ENCODE measurements at places on chromosomes 1 and 21.

- H3K36me3 ChIP-seq = no peaks in the 10 kb centered on the region
- H3K4me3 ChIP-seq = no peak overlapping the region
Measured at GRCh38 chr1:33442141-33442540, 11.2 kb upstream of the PHC2 start.

DNA sequence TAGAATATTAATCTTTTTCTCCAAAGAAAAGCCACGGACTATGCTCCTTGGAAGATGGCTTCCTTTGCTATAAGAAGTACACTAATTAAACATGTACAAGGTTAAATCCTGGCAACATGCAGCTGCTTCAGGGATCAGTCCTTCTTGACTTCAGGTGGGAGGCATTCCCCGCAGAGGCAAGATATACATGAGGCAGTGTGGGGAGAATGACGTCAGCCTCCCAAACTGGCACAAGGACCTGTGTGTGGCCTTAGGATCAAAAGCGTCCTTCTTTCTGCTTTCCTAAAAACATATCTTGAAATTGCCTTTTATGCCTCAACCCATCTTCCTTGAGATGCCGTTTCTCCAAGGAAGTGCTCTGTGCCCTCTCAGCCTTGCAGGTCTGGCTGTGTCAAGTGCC lies 90.3 kb downstream of the WLS start:
- DNase-seq = no peak
- H3K36me3 ChIP-seq = no peaks in the 10 kb centered on the region
- no peaks in the 10 kb centered on the region for H3K4me1 ChIP-seq
- H3K27me3 ChIP-seq = peaks cover 2% of the 10 kb centered on the region
- no peak overlapping the region for H3K4me3 ChIP-seq

DNA sequence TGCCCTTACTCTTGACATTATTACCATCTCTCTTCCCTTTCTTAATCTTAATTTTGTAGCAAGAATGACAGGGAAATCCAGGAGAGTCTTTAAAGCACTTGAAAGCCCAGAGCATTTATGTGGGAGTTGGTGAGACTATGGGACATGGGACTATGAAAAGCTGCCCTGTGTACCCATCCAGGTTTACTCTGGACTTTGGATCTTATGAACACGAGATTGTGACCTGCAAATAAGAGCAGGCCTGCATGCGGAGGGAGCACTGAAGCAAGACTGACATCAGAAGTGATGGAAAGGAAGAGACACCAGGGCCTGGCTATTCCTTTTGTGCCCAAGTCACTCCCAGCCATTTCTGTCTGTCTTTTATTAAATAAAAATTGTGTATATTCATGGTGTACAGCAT lies 209.6 kb downstream of the NUF2 start:
- no peak overlapping the region for H3K4me3 ChIP-seq
- peaks cover 2% of the 10 kb centered on the region for H3K4me1 ChIP-seq
- H3K27ac ChIP-seq = no peak overlapping the region

GRCh38 chr1:101290119-101290921 lies 53.5 kb downstream of the S1PR1 start:
- peaks cover 29% of the 10 kb centered on the region for H3K4me1 ChIP-seq
- no peak for DNase-seq
- H3K27me3 ChIP-seq = no peaks in the 10 kb centered on the region
- H3K36me3 ChIP-seq = no peaks in the 10 kb centered on the region
- peak overlapping the region; percentile 31 for H3K27ac ChIP-seq

DNA sequence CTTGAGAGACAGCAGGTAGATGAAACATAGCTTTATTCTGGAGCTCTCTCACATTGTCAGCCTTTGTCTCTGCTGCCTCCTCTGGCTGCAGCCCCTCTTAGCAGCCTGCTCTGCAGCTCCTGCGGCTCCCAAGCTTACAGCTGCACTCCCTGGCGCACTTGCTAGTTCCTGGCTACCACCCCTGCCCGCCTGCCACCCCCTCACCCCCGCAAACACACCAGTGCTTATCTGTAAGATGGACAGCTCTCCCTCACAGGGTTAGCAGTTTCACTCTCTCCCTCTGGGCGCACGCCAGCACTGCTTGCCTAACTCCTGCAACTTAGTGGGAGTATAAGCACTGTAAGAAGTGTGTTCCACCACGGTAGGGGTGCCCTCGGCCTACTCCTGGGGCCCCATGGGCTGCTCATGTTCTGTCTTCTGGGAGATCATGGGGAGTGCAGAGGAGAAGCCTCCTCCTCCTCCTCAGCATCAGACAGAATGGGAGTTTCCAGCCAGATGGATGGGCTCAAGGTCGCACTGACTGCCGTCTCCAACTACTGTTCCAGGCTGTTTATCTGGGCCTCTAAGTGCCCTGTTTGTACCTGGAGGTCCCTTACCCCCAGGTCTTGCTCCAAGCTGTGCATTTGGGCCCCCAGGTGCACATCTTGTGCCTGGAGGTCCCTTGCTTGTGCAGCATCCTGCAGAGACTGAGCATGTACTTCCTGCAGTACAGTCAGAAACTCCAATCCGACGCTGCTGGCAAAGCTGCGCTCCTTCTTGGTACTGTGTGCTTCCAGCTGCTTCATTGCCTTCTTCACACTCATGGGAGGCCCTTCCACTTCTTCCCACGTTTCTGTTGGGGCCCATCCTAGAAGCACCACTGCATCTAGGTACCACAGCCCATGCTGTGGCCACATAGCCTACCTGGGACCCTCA lies 1388.1 kb downstream of the AMY1C start:
- no peak overlapping the region for H3K27ac ChIP-seq
- DNase-seq = no peak
- no peaks in the 10 kb centered on the region for H3K36me3 ChIP-seq
- H3K4me3 ChIP-seq = no peak overlapping the region
- no peaks in the 10 kb centered on the region for H3K4me1 ChIP-seq

DNA sequence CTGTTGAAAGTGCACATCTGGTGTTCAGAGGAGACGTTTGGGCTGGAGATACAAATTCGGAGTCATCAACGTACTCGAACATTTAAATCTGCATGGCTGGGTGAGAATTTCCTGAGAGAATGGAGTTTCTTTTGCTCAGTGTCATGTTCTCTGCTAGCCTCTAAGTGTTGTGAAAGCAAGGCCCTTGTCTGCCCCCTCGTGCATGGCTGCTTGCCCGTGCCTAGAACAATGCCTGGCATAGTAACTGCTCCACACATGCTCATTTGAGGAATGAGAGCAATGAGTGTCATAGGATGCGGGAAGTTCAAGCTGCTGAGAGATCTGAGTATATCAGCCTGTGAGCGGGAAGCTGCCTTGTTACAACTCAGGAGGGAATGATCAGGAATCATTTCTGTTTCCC lies 171.1 kb upstream of the CSF3R start:
- no peak overlapping the region for H3K27ac ChIP-seq
- no peak for DNase-seq
- no peaks in the 10 kb centered on the region for H3K4me1 ChIP-seq

GRCh38 chr1:239943761-239944160 lies 147.9 kb upstream of the FMN2 start:
- no peak overlapping the region for H3K4me3 ChIP-seq
- no peak overlapping the region for H3K27ac ChIP-seq
- DNase-seq = no peak
- H3K27me3 ChIP-seq = no peaks in the 10 kb centered on the region

GRCh38 chr1:246954126-246954525 lies 22.4 kb upstream of the AHCTF1 start:
- DNase-seq = no peak
- no peak overlapping the region for H3K27ac ChIP-seq
- H3K4me3 ChIP-seq = no peak overlapping the region
- H3K27me3 ChIP-seq = no peaks in the 10 kb centered on the region
- no peaks in the 10 kb centered on the region for H3K4me1 ChIP-seq

DNA sequence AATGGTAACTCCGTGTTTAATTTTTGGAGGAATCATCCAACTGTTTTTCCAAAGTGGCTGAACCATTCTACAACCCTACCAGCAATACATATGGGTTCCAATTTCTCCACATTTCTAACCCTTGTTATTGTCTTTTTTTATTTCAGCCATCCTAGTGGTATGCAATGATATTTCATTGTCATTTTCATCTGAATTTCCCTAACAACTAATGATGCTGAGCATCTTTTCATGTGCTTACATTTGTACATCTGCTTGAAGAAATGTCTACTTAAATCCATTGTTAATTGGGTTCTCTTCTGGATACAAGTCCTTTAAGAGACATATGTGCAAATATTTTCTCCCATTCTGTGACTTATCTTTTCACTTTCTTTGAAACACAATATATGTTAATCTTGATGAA lies 43.3 kb downstream of the EPRS1 start:
- H3K27ac ChIP-seq = no peak overlapping the region
- no peaks in the 10 kb centered on the region for H3K27me3 ChIP-seq
- H3K4me3 ChIP-seq = no peak overlapping the region
- H3K4me1 ChIP-seq = no peaks in the 10 kb centered on the region
- DNase-seq = no peak

GRCh38 chr1:31372051-31372450 lies 825 bp downstream of the FABP3 start:
- H3K27me3 ChIP-seq = peaks cover 7% of the 10 kb centered on the region
- H3K27ac ChIP-seq = no peak overlapping the region
- peaks cover 6% of the 10 kb centered on the region for H3K36me3 ChIP-seq
- peaks cover 7% of the 10 kb centered on the region for H3K4me1 ChIP-seq
- no peak for DNase-seq
- H3K4me3 ChIP-seq = no peak overlapping the region

All from memory B cell (primary cell).